ENCODE measurements at places on chromosomes 3 and 15. TPM values are rescaled to one million over a fixed set of nuclear protein-coding genes. Genes with fewer than 3 reads are reported as not detected.
A peak's percentile ranks its signal among the peaks of the same experiment; 100 is the strongest.

The SLC6A6 gene
- 10.8 TPM for total RNA-seq

The AMIGO3 gene
- total RNA-seq, result 1.6 TPM

The SLC28A2 gene
- total RNA-seq, result not detected

The SCN11A gene
- total RNA-seq, result not detected

The ANKRD34C gene
- total RNA-seq, result not detected

The SERINC4 gene
- 0.11 TPM for total RNA-seq

The GOLGA8S gene
- not detected for total RNA-seq

The EFCC1 gene
- not detected for total RNA-seq

The KLHL40 gene
- not detected for total RNA-seq

The ARL13B gene
- total RNA-seq, result 15.4 TPM

GRCh38 chr3:187550446-187550845 is 119.7 kb downstream of the SST start:
- no peak for DNase-seq

- peak; percentile 36 for DNase-seq
Observed at GRCh38 chr3:98784666-98785600, 21.8 kb downstream of the ST3GAL6 start.

DNA sequence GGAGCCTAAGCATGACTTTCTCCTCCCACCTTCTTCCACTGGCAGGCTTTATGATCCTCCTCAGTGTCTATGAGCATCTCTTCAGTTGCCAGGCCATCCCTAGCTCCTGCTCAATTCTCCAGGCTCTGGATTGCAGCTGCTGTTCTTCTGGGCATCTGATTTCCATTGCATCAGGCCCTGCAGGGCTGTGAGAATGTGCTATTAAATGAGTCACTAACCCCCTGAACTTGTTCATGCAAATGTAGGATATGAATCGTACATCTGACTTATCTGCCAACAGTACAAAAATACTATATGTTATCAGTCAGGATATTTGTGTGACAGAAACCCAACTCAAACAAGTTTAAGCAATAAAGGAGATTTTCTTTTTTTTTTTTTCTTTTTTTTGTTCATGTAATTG is 11.9 kb downstream of the GPR176 start:
- DNase-seq, result peak; percentile 68

DNA sequence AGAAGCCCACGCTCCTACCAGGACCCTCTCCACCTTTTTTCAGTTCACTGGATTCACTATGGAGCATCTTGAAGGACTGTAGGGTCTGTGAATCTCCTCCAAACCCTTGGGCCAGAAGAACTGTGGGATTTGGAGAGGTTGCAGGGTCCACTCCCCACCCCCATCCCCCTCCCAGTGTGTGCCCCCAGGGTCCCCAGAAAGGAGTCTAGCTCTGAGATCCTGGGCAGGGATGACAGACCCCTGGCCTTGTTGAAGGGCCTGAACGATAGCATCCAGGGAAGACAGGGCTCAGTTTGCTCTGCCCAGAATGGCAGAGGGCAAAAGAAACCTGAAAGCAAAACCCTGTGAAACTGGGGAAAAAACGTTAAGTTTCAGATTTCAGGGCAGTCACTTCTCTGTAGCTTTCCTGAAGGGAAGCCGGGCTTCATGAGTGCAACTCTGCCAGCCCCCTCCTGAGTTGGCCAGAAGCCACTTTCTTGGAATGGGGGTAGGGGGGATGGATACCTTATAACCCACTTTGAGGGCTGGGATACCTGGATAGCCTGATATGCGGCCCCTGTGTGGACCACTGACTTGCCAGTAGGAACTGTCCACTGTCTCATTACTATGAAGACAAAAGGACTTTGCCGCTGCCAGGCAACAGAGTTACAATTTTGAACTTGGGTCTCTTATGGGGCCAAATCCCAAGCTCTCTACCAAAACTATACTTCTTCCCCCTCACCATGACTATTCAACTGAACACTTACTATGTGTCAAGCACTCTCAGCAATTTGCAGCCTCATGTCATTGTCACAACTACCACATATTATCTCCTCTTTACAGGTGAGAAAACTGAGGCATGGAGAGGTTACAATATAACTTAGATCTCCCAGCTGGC is 1.6 kb upstream of the CISH start:
- no peak for DNase-seq

DNA sequence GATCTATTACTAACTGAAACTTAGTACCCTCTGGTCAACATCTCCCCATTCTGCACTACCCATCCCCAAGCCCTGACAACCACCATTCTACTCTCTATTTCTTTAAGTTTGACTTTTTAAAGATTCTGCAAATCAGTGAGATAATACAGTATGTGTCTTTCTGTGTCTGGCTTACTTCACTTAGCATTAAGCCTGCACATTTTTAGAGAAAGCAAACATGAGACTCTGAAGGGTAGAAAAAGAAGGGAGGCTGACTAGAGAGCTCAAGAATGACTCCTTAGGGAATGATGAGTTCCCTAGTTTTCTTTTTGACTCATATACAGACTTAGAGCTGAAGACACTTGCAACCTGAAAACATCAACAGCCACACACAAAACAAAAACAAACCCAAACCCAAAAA is 311.3 kb downstream of the SQOR start:
- DNase-seq, result no peak

- DNase-seq, result peak; percentile 1
Observed at GRCh38 chr15:100778831-100779288, 100.8 kb upstream of the ALDH1A3 start.

GRCh38 chr3:127961963-127962362 is 46.9 kb downstream of the KBTBD12 start:
- DNase-seq, result peak; percentile 81

GRCh38 chr15:79816571-79816970 is 80.2 kb downstream of the MTHFS start:
- no peak for DNase-seq

GRCh38 chr3:68515237-68515636 is 417.1 kb downstream of the TAFA4 start:
- DNase-seq, result no peak

DNA sequence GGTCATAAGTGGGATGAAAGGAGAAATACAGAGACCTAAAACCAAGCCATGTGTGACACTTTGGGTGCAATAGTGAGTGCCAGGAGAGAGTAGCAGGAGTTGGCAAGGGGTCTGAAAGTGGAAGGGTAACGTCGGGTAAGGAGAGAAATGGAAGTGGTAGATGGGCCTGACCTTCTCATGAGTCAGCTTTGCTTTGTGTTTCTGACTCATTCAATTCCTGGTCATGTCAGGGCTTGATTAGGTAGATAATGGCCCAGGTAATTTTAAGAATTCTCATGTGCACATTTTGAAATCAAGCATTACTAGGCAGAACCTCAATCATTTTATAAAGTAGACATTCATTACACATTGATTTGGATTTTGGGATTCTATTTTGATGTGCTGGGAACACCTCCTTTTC is 262.5 kb downstream of the SOX2 start:
- peak; percentile 13 for DNase-seq

DNA sequence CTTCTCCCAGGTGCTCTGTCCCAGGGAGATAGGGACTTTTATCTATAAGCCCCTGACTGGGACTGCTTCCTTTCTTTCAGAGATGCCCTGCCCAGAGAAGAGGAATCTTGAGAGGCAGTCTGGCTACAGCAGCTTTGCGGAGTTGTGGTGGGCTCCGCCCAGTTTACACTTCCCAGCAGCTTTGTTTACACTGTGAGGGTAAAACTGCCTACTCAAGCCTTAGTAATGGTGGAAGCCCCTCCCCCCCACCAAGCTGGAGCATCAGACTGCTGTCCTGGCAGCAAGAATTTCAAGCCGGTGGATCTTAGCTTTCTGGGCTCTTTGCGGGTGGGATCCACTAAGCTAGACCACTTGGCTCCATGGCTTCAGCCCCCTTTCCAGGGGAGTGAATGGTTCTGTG is 253.8 kb upstream of the ARL6 start:
- DNase-seq, result no peak

GRCh38 chr15:63236272-63236671 is 41.1 kb upstream of the APH1B start:
- peak; percentile 76 for DNase-seq

GRCh38 chr15:56992725-56993124 is 74.3 kb downstream of the TCF12 start:
- DNase-seq, result no peak

- DNase-seq, result no peak
Observed at GRCh38 chr3:7789324-7789723, 712.3 kb upstream of the LMCD1 start.

DNA sequence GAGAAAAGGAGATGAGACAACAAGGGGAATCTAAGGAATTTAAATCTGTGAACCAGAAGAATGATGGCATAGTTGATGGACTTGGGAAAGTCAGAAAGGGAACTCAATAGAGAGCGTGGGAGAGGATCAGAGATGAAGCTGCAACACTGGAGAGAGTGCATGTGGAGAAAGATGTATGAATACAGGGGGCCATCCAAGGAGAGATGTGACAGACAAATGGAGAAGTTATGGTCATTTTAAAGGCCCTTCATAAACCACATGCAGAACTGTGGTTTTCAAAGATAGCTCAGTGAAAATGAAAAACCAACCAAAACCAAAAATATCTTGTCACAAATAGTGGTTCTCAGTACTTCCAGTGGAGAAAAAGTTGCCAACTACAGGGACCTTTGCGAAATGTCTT is 265.2 kb downstream of the SUCLG2 start:
- DNase-seq, result no peak

All from Daoy (cell line).